Activated CD4-positive, alpha-beta memory T cell treated with anti-CD3 and anti-CD28 coated beads for 36 hours (primary cell): ENCODE measurements at places on chromosomes 11 and 22. TPM values are rescaled to one million over a fixed set of nuclear protein-coding genes. Genes with fewer than 3 reads are reported as not detected.

DNA sequence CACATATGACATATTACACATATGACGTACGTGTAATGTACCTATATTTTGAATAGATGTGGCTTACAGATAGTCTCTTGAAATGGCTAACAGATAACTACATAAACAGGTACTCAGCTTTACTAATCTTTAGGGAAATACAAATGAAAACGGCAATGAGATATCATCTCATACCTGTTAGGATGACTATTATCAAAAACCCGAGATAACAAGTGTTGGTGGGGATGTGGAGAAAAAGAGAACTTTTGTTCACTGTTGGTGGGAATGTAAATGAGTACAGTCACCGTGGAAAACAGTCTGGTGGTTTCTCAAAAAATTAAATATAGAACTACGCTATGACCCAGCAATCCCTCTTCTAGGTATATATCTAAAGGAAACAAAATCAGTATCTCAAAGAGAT lies 247.6 kb downstream of the ETS1 start:
- H3K4me1 ChIP-seq: peaks cover 66% of the 10 kb centered on the region
- H3K36me3 ChIP-seq: no peaks in the 10 kb centered on the region
- H3K27me3 ChIP-seq: no peaks in the 10 kb centered on the region
- no peak overlapping the region for H3K4me3 ChIP-seq
- no peak for DNase-seq
- peak overlapping the region; percentile 86 for H3K27ac ChIP-seq

DNA sequence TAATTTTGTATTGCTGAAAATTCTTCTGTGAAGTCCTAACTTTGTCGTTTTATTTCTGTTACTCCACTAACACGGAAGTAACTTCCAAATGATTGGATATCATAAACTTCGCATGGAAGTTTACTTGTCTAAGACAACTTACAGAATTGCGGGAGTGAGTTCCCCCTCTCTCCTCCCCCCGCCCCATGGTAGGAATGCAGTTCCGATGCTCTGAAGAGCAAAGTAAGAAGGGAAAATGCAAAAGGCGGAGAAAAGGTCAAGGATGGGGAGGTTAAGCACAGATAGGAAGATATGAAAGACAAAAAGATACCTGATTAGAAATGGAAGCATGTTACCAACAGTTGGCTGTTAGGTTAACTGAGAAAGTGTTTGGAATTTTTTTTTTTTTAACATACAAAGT lies 1.3 kb downstream of the EIF3M start:
- H3K4me1 ChIP-seq: peaks cover 40% of the 10 kb centered on the region
- peaks cover 23% of the 10 kb centered on the region for H3K36me3 ChIP-seq
- peaks cover 1% of the 10 kb centered on the region for H3K27me3 ChIP-seq

TRIM29 gene
- not detected for total RNA-seq

NELL1 gene
- total RNA-seq: not detected

DNA sequence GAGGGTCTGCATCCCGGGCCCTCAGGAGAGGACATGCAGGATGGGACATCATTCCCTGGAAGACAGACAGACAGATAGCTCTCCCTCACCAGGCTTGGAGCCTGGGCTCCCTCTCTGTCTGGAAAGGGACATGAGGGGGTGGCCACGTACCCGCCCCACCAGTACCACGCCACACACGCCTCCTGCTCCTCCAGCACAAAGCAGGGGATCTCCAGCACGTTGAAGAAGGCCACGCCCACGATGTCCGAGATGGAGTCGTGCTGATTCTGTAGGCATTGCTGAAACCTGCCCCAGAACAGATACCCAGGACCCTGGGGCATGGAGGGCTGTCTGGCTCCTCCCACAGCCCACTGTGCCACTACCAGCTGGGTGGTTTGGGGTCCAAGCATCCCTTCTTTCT lies 2.2 kb downstream of the PLA2G3 start:
- no peak overlapping the region for H3K4me3 ChIP-seq
- no peak overlapping the region for H3K27ac ChIP-seq
- no peaks in the 10 kb centered on the region for H3K27me3 ChIP-seq
- no peak for DNase-seq
- no peaks in the 10 kb centered on the region for H3K36me3 ChIP-seq

DNA sequence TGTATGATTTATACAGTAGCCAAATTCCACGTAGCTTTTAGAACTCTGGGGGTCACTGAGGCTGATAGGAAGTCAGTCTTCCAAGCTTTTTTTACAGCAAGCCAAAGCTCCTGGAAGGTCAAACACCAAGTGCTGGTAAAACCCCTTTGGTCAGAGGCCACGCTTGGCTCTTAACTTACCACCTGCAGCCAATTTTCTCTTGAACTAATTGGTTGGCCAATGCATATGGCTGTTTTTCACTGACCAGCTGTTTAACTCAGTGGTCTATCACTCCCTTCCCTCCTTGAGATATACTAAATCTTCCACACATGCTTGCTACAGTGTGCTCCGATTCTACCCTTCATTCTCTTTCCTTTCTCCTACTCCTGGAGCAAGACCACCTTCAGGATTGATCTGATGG lies 116.0 kb downstream of the FAR1 start:
- no peaks in the 10 kb centered on the region for H3K4me1 ChIP-seq
- H3K4me3 ChIP-seq: no peak overlapping the region
- DNase-seq: no peak
- H3K27me3 ChIP-seq: no peaks in the 10 kb centered on the region
- H3K27ac ChIP-seq: no peak overlapping the region

INS gene
- total RNA-seq: not detected

IL18BP gene
- 6.6 TPM for total RNA-seq

KLHDC7B gene
- 7.7 TPM for total RNA-seq

DNA sequence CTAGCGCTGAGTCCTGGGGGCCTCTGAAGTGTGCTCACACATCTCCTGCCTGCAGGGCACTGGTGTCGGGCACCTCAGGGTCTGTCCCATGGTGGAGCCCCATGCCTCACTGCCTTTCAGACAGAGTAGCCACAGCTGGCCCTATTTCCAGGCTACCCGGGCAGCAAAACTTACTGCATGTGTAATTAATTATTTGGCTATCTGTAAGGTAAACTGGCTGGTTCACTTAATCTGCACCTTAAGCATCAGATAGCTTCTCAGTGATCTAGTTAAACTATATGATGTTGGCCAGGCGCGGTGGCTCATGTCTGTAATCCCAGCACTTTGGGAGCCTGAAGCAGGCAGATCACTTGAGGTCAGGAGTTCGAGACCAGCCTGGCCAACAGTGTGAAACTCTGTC lies 5.3 kb downstream of the PNPLA3 start:
- no peaks in the 10 kb centered on the region for H3K36me3 ChIP-seq
- no peak for DNase-seq
- H3K4me1 ChIP-seq: no peaks in the 10 kb centered on the region
- H3K27ac ChIP-seq: no peak overlapping the region

- no peaks in the 10 kb centered on the region for H3K27me3 ChIP-seq
- peak; percentile 22 for DNase-seq
- H3K4me3 ChIP-seq: no peak overlapping the region
Measured at GRCh38 chr11:10659339-10660216, 34.0 kb downstream of the IRAG1 start.
